ENCODE measurements at places on chromosomes 11 and 22.

DNA sequence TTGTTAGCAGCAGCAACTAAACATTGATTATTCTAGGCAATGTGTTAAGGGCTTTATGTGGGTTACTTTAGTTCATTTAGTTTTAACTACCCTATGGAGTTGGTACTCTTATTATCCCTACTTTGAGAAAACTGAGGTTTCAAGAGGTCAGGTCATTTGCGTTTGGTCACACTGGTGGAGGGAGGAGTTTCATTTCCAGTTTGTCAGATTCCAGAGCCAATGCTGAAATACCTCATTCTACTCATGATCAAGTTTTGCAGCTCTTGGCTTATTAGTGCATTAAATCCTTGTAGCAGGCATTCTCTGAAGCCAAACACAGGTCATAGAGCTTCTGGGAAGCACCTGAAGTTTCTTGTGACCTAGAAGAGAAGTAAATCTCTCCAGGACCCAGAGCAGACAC, 24.1 kb upstream of the POGLUT3 start:
- DNase-seq: no peak

DNA sequence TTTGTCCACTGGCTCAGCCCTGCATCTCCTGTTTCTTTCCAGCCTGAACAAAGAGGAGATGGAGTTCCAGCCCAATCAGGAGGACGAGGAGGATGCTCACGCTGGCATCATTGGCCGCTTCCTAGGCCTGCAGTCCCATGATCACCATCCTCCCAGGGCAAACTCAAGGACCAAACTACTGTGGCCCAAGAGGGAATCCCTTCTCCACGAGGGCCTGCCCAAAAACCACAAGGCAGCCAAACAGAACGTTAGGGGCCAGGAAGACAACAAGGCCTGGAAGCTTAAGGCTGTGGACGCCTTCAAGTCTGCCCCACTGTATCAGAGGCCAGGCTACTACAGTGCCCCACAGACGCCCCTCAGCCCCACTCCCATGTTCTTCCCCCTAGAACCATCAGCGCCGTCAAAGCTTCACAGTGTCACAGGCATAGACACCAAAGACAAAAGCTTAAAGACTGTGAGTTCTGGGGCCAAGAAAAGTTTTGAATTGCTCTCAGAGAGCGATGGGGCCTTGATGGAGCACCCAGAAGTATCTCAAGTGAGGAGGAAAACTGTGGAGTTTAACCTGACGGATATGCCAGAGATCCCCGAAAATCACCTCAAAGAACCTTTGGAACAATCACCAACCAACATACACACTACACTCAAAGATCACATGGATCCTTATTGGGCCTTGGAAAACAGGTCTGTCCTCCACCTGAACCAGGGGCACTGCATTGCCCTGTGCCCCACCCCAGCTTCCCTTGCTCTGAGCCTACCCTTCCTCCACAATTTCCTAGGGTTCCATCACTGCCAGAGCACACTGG, 5.0 kb downstream of the FTH1 start:
- DNase-seq: no peak

DNA sequence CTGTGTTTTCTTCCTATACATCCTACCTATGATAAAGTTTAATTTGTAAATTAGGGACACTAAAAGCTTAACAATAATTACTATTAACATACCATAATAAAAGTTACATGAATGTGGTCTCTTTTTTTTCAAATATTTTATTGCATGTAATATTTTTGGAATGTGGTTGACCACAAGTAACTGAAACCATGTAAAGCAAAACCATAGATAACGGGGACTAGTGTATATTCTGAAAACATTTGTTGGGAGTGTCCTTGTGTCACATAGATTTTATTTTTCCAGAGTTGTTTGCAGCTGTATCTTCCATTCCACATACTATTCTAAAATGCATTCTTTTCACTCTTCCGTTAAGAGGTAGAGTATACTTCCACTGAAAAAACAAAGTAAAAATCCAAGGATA, 200.4 kb downstream of the KIF18A start:
- DNase-seq: no peak

- DNase-seq: peak; percentile 67
Measured at GRCh38 chr11:73384872-73385689, 8.9 kb downstream of the RELT start.

DNA sequence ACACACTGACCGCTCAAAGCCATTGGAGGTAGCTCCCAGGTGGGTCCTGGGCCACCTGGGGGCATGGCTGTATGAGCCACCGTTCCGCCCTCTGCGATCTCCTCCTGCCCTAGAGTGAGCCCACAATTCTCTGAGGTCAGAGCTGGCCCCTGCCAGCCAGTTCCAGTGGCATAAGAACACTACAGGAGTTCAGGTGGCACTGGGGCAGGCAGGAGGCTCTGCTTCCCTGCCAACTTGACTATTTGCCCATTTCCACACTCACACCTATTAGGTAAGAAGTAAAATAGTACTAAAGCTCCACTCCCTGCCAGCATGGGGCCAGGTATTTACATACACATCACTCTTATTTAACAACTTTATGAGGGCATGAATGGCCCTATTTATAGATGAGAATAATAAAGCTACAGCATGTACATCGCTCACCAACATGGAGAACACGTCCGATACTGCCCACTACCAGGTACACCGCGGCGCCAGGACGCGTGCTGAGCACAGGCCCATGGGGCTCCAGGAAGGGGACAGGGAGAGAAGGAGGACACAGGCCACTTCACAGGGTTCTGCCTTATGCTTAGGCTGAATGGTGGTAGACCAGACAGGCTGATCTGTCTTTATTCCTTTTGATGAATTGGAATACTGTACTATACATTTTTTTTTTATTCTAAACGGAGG, 26.2 kb downstream of the PISD start:
- DNase-seq: no peak

Data from umbilical cord (tissue), 2 donors.